Kidney (tissue), 22 donors: ENCODE measurements at places on chromosomes 6 and 20. TPM values are rescaled to one million over a fixed set of nuclear protein-coding genes. Genes with fewer than 3 reads are reported as not detected.

GRCh38 chr6:75085931-75086635 lies 119.8 kb downstream of the COL12A1 start:
- H3K36me3 ChIP-seq = no peaks in the 10 kb centered on the region
- no peak for DNase-seq
- H3K4me3 ChIP-seq = peak overlapping the region; percentile 67
- peaks cover 7% of the 10 kb centered on the region for H3K4me1 ChIP-seq

DNA sequence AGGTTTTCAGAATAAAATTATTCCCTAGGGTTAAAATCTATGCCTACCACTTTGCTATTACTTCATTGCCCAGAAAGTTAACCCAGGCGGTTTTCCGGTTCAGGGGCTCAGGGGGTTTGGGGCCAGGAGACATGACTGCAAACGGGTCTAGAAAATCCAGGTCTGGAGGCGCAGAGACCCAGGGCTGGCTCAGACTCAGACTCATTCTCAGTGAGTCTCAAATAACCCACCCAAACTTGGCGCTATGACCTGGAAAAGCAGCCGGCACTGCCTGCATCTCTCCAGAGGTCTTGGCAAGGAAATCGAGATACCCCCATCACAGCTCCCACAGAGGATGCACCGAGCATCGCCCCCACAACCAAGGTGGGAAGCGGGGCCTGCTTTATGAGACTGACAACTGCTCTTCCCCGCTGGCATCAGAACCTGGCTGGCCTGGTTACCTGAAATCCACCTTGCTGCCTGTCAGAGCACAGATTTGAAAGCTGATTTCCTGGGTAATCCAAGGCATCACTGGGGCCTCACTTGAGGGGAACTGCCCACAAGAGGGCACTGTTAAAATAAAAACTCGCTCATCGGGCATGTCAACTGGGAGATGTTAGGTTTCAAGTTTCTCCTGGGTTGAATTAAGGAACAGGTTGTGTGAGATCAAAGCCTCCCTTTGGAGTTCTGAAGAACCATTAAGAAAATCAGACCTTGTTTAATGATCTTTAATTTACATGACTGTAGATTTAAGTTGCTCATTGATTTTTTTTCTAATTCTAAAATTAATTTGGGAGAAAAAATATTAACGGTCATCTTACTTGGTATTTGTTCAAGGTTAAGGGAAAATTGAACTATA lies 55.1 kb downstream of the KIF16B start:
- DNase-seq = peak; percentile 76
- no peak overlapping the region for H3K27ac ChIP-seq
- H3K27me3 ChIP-seq = no peaks in the 10 kb centered on the region
- no peaks in the 10 kb centered on the region for H3K4me1 ChIP-seq

GRCh38 chr6:130500693-130501092 lies 134.9 kb downstream of the TMEM200A start:
- H3K27me3 ChIP-seq = no peaks in the 10 kb centered on the region
- no peak overlapping the region for H3K27ac ChIP-seq
- no peak overlapping the region for H3K4me3 ChIP-seq

GRCh38 chr6:163776196-163776905 lies 361.8 kb downstream of the QKI start:
- no peak overlapping the region for H3K4me3 ChIP-seq
- no peaks in the 10 kb centered on the region for H3K36me3 ChIP-seq

DNA sequence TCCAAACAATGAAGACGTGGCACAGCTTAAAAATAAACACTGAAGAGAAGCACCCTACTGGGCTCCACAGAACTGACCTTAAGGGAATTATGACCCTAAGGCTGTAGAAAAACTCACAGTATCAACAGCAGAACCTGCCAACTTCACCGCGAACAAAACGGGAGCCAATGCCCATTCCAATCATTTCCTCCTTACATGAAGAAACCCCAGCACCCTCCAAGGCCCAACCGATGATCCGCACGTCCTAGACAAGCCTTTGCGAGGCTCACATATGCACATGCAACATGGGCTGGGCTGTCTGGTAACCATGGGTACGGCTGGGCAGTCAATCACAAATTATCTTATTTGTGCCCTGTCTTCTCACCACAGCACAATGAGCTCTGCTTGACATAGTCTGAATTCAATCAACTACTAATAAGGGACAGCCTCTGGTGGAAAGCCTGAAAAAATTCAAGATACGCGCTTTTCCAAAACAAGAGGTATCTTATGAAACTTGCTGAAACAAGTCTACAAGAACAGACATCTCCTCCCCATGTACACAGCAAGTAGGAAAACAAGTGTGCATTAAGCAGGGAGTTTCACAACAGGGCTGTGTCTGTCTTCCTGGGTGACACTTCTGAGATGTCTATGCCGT lies 1.7 kb downstream of the DIDO1 start:
- H3K4me1 ChIP-seq = peaks cover 53% of the 10 kb centered on the region
- H3K4me3 ChIP-seq = peak overlapping the region; percentile 86
- H3K27ac ChIP-seq = peak overlapping the region; percentile 92

- H3K27me3 ChIP-seq = no peaks in the 10 kb centered on the region
- DNase-seq = no peak
- no peak overlapping the region for H3K27ac ChIP-seq
- no peak overlapping the region for H3K4me3 ChIP-seq
- H3K4me1 ChIP-seq = no peaks in the 10 kb centered on the region
These were observed 29.3 kb upstream of the PRDM1 start for GRCh38 chr6:106056746-106057390.

GRCh38 chr6:108875161-108875555 lies 26.9 kb downstream of the ARMC2 start:
- no peak overlapping the region for H3K4me3 ChIP-seq
- DNase-seq = no peak
- H3K4me1 ChIP-seq = no peaks in the 10 kb centered on the region
- no peaks in the 10 kb centered on the region for H3K27me3 ChIP-seq

DNA sequence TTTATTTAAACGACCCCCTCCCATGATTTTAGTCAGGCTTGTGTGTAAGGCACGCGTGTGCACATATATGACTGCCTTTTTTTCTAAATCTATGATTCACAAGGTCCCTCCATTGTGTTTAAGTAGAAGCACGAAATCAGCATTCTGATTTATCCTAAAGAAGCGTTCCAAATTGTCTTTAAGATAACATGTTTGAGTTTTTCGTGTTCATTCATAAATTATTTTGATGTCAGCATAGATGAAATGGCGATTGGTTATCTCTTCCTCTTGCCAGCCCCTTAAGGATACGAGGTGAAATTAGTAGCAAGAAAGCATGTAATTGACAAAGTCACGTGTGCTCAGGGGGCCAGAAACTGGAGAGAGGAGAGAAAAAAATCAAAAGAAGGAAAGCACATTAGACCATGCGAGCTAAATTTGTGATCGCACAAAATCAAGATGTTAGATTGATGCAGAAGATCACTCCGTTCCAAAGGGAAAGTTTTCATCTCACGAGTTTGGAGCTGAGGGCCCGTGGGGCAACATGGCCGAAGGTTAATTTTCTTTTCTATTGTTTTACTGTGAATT lies at the start of gene LIN28B:
Gene LIN28B, plus strand, starts transcription at position 377 of the 564 bp plus-strand sequence. Its CDS starts 144 bp downstream, at position 521.
- H3K27me3 ChIP-seq = peaks cover 63% of the 10 kb centered on the region
- no peak within 1 kb of the TSS for H3K27ac ChIP-seq
- no peaks in the 10 kb centered on the region for H3K36me3 ChIP-seq
- DNase-seq = peak; percentile 20
- no peaks in the 10 kb centered on the region for H3K4me1 ChIP-seq

- H3K27ac ChIP-seq = no peak overlapping the region
- DNase-seq = peak; percentile 57
- no peak overlapping the region for H3K4me3 ChIP-seq
- H3K4me1 ChIP-seq = no peaks in the 10 kb centered on the region
- H3K27me3 ChIP-seq = peaks cover 2% of the 10 kb centered on the region
These were observed 81.7 kb downstream of the YTHDF1 start for GRCh38 chr20:63134201-63134612.

GRCh38 chr6:41931792-41932191 lies 9.8 kb downstream of the CCND3 start:
- no peaks in the 10 kb centered on the region for H3K4me1 ChIP-seq
- no peaks in the 10 kb centered on the region for H3K27me3 ChIP-seq
- DNase-seq = no peak
- peaks cover 15% of the 10 kb centered on the region for H3K36me3 ChIP-seq
- no peak overlapping the region for H3K27ac ChIP-seq
- H3K4me3 ChIP-seq = no peak overlapping the region

DNA sequence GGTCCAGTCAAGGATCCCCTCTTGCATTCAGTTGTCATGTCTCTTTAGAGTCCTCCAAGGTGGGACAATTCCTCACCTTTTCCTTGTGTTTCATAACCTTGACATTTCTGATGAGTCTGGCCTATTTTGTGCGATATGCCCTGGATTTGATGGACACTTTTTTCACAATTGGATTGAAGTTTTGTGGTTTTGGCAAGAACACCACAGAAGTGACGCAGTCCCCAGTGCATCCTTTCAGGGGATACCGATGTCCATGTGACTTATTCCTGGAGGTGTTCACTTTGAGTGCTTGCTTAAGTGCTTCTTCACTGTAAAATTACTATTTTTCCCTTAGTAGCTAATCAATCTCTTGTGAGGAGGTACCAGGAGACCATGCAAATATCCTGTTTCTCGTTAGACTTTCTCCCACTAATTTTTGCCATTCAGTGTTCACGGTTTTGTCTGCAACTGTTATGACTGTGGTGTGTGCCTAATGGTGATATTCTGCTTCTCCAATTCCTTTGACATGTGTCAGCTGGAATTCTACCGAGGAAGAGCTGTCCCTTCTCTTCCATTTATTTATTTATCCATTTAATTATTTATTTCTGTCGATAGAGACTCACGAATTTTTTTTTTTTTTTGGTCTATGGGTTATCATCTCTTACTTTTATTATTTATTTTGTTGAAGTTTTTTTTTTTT lies 30.8 kb downstream of the BPIFB4 start:
- no peak for DNase-seq
- no peak overlapping the region for H3K27ac ChIP-seq
- H3K27me3 ChIP-seq = no peaks in the 10 kb centered on the region
- H3K36me3 ChIP-seq = no peaks in the 10 kb centered on the region

DNA sequence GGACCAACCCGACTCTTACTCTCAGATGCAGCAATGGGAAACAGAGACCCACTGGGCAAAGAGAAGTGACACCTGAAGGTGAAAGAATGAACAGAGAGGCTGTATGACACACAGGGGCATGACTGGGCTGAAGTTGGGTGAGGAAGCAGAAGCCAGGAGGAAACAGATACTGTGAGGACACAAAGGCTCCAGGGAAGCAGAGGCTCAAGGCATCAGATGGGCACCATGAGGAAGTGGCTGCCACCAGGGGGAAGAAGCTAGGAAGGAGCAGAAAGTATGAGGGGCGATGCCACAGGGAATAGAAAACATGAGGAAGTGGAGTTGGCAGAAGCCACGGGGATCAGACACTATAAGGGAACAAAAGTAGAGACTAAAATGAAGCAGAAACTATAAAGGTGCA lies 30.9 kb upstream of the OCSTAMP start:
- no peaks in the 10 kb centered on the region for H3K27me3 ChIP-seq
- no peak overlapping the region for H3K4me3 ChIP-seq
- no peak for DNase-seq

DNA sequence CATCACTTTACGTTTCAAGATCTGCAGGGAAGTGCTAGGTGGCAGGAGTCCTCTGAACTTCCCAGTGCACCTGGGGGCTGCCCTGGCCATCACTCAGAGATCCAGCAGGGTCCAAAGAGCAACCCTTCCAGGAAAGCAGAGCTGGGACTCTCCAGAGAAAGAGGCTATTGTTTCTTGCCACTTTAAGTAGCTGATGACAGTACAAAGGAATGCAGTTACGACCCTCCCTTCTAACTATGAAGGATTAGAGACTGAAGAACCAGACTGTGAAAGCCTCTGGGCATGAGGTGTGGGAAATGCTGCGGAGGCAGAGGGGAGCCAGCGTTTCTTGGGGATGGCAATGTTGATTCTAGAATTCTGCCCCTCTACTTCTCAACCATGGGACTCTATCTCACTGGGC lies 189.1 kb upstream of the SUPT3H start:
- H3K27me3 ChIP-seq = no peaks in the 10 kb centered on the region
- H3K4me1 ChIP-seq = no peaks in the 10 kb centered on the region
- H3K36me3 ChIP-seq = no peaks in the 10 kb centered on the region
- no peak overlapping the region for H3K4me3 ChIP-seq
- no peak overlapping the region for H3K27ac ChIP-seq
- DNase-seq = peak; percentile 55

DNA sequence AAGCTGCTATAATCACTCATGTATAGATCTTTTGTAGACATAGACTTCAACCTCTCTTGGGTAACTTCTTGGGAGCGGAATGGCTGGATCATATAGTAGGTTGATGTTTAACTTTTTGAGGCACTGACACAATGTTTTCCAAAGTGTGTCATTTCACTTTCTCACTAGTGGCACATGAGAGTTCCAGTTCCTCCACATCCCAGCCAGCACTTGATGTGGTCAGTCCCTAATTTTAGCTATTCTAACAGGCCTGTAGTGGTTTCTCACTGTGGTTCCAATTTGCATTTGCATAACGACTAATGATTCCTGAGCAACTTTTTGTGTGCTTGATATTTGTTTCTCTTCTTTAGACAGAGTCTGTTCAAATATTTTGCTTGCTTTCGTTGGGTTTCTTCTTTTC lies 221.3 kb downstream of the DLL1 start:
- no peaks in the 10 kb centered on the region for H3K27me3 ChIP-seq
- DNase-seq = no peak
- no peak overlapping the region for H3K4me3 ChIP-seq

GRCh38 chr6:33008944-33009861 lies at the start of gene HLA-DOA:
TSS of gene HLA-DOA (minus strand) at chr6:33009591.
- H3K27ac ChIP-seq = no peak within 1 kb of the TSS
- no peaks in the 10 kb centered on the region for H3K36me3 ChIP-seq
- H3K4me1 ChIP-seq = no peaks in the 10 kb centered on the region

DNA sequence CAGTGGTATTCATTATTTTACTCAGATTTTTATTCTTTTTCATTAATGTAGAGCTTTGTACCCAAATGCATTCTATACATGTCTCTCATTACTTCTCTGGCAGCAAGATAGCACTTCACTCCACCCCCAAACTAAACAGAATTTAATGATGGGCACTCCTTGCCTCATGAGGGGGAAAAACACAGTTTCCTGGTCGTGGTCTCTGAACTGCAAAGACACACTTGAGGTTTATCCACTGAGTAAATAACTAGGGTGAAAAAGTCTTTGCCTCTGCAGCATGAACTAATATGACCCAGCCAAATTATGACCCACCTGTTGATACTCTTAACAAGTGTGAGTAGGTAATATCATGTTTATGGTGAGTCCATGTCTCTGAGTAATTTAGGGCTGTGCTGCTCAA lies 785.2 kb upstream of the FLRT3 start:
- H3K4me3 ChIP-seq = no peak overlapping the region
- H3K27me3 ChIP-seq = no peaks in the 10 kb centered on the region
- no peaks in the 10 kb centered on the region for H3K36me3 ChIP-seq

GRCh38 chr6:145036236-145036635 lies 699.1 kb downstream of the EPM2A start:
- H3K4me3 ChIP-seq = no peak overlapping the region
- no peak for DNase-seq
- no peaks in the 10 kb centered on the region for H3K4me1 ChIP-seq
- H3K36me3 ChIP-seq = no peaks in the 10 kb centered on the region
- H3K27ac ChIP-seq = no peak overlapping the region

- DNase-seq = no peak
- H3K27ac ChIP-seq = no peak overlapping the region
- H3K4me1 ChIP-seq = no peaks in the 10 kb centered on the region
- H3K27me3 ChIP-seq = no peaks in the 10 kb centered on the region
- H3K36me3 ChIP-seq = no peaks in the 10 kb centered on the region
These were observed 75.9 kb downstream of the EPHA7 start for GRCh38 chr6:93343476-93343875.

The PPP1R14C gene
- total RNA-seq = 15.8 TPM

The HLA-DQB1 gene
- total RNA-seq = 13.8 TPM

The PROKR2 gene
- not detected for total RNA-seq

The PRDM13 gene
- not detected for total RNA-seq

The BTBD9 gene
- 29.9 TPM for total RNA-seq

The SLC4A11 gene
- total RNA-seq = 7.6 TPM

The SCRT2 gene
- not detected for total RNA-seq

The CNR1 gene
- 4.8 TPM for total RNA-seq

The SCP2D1 gene
- total RNA-seq = not detected

The PNLDC1 gene
- total RNA-seq = not detected

The C6orf132 gene
- 42.7 TPM for total RNA-seq
